Umbilical cord (tissue), 2 donors: ENCODE measurements at places on chromosomes 5 and 9.

DNA sequence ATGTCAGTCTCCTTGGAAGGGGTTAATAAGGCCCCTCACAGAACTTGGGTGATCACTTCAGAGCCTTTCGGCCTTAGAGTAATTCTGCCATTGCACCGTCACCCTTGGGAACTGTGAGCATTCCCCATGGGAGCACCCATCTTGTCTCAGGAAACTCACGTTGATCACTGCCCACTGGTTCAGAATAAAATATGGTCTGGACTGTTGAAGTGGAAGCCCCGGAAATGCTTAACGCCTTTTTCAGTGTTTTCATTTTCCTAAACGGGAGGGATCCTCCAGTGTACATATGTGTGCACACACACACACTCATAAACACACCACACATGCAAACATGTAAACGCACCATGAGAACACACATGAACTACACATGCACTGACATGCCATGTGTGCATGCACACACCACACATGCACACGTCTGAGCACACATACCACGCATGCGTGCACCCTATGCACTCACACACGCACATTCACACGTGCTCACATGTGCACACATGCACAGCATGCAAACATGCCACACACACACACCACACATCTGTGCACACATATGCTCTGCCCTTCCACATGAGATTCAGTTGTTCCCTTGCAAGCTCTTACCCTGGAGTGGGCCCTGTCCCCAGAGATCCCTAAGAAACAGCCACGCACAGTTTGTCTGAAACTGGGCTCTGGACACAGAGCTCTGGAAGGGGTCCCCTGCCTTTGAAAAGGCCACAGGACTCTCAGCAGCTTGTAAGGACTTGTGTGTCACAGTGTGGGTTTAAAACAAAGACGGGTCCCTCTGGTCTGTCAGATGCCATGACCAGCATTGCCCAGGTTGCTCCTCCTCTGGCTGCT, 17.0 kb downstream of the MRPL36 start:
- DNase-seq = no peak

DNA sequence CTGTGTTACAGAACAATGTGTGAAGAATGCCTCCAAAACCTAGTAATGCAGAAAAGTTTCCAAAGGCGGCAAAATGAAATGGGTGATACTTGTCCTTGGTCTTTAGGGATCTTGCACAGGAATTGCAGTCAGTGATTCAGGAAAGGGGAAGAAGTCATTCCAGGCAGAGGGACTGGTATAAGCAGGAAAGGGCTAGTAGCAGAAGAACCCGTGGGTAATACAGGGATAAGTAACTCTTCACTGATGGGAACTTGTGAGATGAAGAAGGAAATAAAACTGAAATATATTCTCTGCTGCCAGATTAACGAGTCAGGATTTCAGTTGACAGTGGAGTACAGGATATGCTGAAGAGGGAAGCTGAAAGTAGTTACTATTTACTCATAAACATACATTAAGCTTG, 1.2 kb downstream of the SRFBP1 start:
- DNase-seq = no peak

DNA sequence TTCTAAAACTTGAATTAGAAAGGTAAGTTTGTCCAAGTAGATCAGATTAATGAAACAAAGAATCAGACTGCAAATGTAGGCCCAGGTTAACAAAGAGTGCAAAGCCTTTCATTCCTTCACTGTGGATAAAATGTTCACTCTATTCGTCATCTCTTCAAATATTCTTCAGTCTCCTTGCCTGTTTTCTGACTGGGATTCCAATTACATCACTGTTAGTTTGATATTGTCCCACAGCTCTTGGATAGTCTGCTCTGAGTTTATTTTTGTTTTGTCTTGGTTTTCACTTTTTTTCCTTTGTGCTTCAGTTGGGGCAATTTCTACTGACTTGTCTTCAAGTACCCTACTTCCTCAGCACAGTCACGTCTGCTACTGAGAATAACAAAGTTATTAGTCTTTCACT, 38.5 kb upstream of the GZMA start:
- DNase-seq = no peak

- no peak for DNase-seq
Measured at GRCh38 chr5:107673039-107673367, 2.3 kb upstream of the EFNA5 start.

GRCh38 chr5:35618304-35618636, 607 bp downstream of the SPEF2 start:
- no peak for DNase-seq

- DNase-seq = no peak
Measured at GRCh38 chr9:8205576-8205975, 406.0 kb upstream of the DMAC1 start.

GRCh38 chr5:93343570-93343969, 237.4 kb downstream of the NR2F1-AS1 start:
- no peak for DNase-seq

DNA sequence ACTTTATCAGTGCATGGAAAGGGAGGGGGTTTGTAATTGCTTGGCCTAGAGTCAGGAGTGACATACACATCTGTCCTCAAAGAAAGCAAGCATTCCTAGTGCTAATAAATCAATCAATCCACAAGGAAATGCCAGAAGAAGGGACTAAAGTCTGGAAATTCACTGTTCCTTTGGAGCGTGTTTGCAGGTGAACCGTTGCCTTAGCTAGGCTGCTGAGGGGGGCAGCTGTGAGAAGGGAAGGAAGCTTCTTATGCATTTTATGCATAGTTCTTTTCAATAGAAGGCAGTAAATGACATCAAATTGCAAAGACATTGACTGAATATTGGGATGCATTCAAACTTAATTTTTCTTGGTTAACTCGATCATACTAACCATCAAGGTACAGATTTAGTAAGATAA, 1092.5 kb upstream of the SEMA6A start:
- no peak for DNase-seq
